ENCODE measurements at places on chromosomes 12 and 14. TPM values are rescaled to one million over a fixed set of nuclear protein-coding genes. Genes with fewer than 3 reads are reported as not detected.
A peak's percentile ranks its signal among the peaks of the same experiment; 100 is the strongest.

CYP46A1 gene
- total RNA-seq = 0.18 TPM

CRACR2A gene
- total RNA-seq = 24.5 TPM

RFX4 gene
- total RNA-seq = not detected

- DNase-seq = peak; percentile 89
Observed at GRCh38 chr14:63852817-63853731, at the start of gene SYNE2. Gene SYNE2, plus strand, starts transcription at chr14:63853004. Its CDS starts 56,145 bp downstream, at chr14:63909149.

GRCh38 chr12:121532503-121533393 lies 48.1 kb downstream of the KDM2B start:
- no peak for DNase-seq

IL31 gene
- total RNA-seq = not detected

DNA sequence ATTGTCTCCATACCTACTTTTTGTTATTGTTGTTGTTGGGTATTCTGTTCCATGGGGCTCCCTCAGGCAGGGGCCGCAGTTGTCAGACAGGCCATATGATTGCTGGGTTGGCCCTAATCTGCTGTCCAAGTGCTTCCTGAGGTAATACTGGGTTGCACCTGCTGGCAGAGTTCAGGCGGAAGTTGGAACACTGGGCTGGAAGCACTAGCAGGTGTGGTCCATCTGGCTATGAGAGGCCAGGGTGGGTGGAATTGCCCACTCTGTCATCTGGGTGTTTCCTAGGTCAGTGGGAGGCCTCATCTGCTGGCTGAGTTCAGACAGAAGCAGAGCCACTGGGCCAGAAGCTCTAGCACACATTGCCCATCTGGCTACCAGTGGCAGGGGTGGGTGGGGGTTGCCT lies 81.3 kb upstream of the NID2 start:
- DNase-seq = no peak

DNA sequence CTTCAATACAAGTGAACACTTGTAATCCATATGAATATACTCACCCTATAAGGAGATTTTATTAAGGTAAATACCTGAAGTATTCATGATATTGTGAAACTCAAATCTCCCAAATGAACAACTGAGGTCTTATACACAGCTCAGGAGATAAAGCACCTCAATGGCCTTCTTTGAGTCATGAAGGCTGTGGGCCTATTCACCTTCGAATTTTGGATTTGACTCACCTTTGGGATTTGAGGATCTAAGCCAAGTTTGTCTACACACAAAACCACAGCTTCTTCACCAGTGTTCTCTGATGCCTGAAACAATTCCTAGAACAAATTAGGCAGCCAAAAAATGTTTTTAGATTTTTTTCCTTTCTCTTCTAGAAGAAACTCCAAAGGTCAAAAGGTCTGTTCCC lies 194.1 kb downstream of the NUAK1 start:
- DNase-seq = no peak

FOXG1 gene
- not detected for total RNA-seq

DNA sequence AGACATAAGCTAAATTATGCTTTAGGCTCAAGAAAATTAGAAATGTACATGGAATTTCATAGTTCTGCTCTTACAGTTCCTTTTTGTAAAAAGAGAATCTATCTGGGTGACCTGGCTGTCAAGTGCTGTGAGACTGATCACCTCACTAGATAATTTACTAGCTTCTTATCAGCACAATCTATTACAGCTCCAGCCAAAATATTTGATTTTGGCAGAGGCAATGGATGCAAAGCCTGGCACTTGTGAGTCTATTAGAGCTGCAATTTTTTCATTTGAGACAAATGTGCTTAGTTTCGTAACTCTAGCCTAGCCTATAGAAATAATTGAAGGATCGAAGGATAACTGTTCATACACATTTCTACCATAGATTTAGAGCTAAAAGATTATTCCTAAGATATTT lies 927.5 kb downstream of the SLC6A15 start:
- no peak for DNase-seq

DNA sequence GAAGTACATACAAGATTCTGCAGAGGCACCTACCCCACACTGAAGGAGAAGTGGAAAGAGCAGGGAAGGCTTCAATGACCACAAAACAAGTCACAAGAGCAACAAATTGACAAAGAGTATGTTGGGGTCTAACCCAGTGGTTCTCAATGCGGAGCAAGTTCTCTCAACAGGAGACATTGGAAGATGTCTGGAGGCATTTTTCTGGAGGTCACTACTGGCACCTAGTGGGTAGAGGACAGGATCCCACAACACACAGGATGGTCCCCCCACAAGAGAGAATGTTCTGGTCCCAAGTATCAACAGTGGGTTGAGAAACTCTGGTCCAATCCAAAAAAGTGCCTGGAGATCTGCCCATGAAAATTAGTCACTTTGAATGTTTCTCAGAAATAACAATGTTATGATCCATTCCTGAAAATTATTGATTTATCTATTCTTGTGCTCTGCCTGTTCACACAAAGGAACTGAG lies 3.4 kb downstream of the SSH1 start:
- DNase-seq = no peak

SRRM4 gene
- total RNA-seq = not detected

DNA sequence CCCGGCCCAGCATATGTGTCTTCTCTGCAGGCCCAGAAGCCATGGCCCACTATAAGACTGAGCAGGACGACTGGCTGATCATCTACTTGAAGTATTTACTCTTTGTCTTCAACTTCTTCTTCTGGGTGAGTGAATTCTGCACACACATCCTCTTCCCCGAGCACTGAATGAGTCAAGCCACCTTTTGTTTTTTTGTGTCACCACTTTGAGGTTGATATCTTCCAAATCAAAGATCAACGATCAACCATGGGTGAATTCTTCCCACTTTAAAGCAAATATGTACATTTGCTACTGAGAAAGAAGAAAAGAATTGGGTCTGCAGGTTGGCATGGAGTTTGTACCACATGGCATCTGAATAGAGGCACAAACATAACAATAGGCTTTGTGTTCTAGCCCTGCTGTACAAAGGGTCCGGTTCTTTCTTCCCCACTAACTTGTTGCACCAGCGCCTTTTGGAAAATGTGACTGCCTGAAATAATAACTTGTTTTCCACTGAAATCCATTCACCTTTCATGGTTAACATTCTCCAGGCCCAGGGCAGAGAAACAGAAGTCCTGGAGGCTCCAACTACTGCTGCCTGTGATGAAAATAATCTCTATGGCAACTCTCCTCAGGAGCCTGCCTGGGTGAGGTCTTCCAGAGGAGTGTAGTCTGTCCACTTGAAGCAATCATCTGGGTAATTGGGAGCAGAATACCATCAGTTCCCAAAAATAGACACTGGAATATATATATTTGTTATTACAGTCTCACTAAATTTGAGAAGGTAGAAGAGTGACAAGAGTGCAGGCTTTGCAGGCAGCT lies 27.6 kb downstream of the TSPAN11 start:
- DNase-seq = no peak

GRCh38 chr14:61466249-61466904 lies 145.0 kb downstream of the PRKCH start:
- DNase-seq = no peak

- DNase-seq = no peak
Observed at GRCh38 chr12:119158402-119158801, 20.3 kb upstream of the HSPB8 start.

DNA sequence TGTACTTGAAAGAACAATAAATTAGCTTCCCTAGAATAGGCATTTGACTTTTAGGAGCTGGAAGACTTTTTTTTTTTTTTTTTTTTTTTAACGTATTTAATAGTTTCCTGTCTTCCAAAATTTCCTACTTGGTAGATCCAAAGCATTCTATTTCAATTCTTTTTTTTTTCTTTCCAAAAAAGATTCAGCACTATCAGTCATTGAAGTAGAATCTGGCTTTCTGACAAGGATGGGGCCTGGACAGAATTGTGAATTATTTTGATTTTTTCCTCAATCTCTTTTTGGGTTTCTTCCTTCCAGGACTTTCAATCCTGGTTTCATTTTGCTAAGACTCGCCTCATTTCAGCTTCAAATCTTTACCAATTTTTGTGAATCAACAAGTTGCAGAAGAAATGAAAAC lies 21.2 kb downstream of the GNG2 start:
- DNase-seq = no peak

GLI1 gene
- 0.56 TPM for total RNA-seq

GRCh38 chr14:90140956-90141316 lies 79.1 kb downstream of the KCNK13 start:
- no peak for DNase-seq

- DNase-seq = peak; percentile 36
Observed at GRCh38 chr12:109777544-109777943, 55.7 kb downstream of the TRPV4 start.

NGB gene
- total RNA-seq = not detected

GRCh38 chr14:33810308-33810707 lies 140.6 kb downstream of the EGLN3 start:
- DNase-seq = no peak

GRCh38 chr12:124953689-124954405 lies 35.1 kb downstream of the DHX37 start:
- DNase-seq = no peak

LRRK2 gene
- 0.80 TPM for total RNA-seq

TRHDE gene
- total RNA-seq = not detected

- no peak for DNase-seq
Observed at GRCh38 chr12:31279390-31279924, 46.5 kb downstream of the SINHCAF start.

RNASE2 gene
- not detected for total RNA-seq
